CD4-positive, alpha-beta T cell treated with Interleukin-6 at 100 ng/mL for 8 hours (primary cell): ENCODE measurements at places on chromosomes 12 and 14.

GRCh38 chr14:99460793-99461192 lies 19.9 kb downstream of the SETD3 start:
- no peak for DNase-seq

- no peak for DNase-seq
Measured at GRCh38 chr12:95205685-95206084, 11.6 kb downstream of the FGD6 start.

GRCh38 chr12:57449375-57449774 lies 5.7 kb upstream of the INHBE start:
- no peak for DNase-seq

GRCh38 chr14:89498878-89499277 lies 81.8 kb upstream of the FOXN3 start:
- no peak for DNase-seq

DNA sequence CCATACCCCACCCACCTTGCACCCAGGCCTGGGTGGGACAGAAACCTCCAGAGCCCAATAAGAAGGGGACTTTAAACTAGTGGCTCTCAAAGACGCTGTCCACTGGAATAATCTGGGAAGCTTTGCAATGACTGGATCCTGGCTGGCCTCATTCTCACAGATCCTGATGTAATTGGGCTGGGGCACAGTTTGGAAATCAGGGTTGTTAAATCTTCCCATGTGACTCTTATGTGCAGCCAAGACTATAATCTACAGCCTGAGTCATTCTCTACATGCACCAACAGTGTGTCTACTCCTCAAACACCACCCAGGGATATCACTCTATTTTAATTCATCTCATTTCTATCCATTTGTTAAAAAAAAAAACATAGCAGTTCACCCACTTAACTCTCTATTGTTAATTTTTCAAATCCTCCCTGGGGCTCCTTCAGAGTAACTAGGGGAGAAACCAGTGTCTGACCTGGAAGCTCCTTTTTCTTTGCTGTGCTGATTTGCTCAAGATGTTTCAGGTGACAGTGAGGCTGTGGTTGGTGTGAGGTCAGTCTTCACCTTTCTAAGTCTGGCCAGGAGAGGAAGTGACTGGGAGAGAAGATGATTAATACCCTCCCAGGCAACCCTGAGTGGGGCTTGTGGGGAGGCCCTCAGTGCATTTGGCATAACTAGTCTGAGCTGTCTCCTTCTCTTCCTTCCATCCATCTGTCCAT lies 211.6 kb upstream of the SFSWAP start:
- DNase-seq = no peak

- peak; percentile 42 for DNase-seq
Measured at GRCh38 chr12:53381731-53382630, 2.0 kb downstream of the SP1 start.

GRCh38 chr14:99560922-99561683 lies 42.9 kb downstream of the CCDC85C start:
- no peak for DNase-seq

GRCh38 chr14:36027354-36027753 lies 149.2 kb downstream of the PTCSC3 start:
- no peak for DNase-seq

GRCh38 chr12:122102331-122102730 lies 23.8 kb downstream of the MLXIP start:
- no peak for DNase-seq

- no peak for DNase-seq
Measured at GRCh38 chr12:68489273-68489672, 121.4 kb upstream of the RAP1B start.

GRCh38 chr12:2058837-2059236 lies 6.0 kb downstream of the CACNA1C start:
- DNase-seq = no peak

- DNase-seq = peak; percentile 55
Measured at GRCh38 chr14:77181603-77182437, at the start of gene TMEM63C. TMEM63C (plus strand) TSS chr14:77181798; CDS start chr14:77218814, 37,016 bp downstream.

DNA sequence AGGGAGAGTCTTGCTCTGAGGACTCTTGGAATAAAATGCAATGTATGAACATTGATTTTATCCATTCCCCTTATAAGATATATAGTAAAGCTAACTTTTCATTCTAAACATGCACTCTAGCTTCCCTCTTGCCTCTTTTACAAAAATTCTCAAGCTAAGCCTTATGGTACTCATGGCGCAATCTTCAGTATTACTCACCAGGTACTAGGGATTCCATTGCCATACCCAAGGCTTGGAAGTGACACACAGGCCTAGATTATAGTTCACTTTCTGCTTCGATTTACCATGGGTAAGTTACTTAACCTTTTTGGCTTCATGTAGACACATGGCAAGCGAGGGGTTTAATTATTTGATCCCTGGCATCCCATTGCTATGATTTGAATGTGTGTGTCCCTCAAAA lies 331.5 kb downstream of the LRIG3 start:
- DNase-seq = no peak

GRCh38 chr12:31797230-31797872 lies 68.5 kb upstream of the AMN1 start:
- peak; percentile 16 for DNase-seq

DNA sequence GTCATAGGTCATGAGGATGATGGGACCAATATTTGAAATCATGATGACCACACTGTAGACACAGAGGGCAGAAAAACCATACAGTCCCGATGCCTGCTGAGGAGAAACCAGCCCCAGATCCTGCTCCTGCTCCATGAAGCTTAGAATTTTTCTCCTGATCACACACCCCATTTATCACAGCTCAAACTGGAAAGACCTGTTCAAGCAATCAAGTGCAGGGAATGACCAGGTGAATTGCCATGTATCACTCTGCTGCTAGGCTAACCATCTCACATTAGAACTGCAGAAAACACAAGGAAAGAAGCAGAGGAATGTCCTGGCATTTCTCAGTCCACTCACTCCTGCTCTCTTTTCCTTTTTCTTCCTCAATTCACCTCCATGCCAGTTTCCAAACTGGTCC lies 18.1 kb downstream of the MANSC1 start:
- no peak for DNase-seq

DNA sequence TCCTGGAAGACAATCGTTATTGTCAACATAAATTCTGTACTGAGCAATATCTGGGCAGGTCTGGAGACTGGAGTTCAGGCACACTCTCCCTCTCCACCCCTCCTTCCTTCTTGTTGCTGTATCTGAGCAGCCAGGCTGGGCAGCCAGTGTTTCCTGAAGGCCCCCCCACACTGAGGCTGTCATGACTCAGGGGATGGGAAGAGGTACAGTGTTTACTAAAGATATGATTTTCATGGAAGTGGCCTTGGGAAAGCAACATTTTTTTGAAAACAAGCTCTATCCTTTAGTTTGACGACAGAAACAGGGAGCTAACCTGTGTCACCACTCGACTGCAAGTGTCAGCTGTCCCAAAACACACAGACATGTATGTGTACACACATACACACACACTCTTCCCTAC lies 1485.4 kb upstream of the TMEM132C start:
- DNase-seq = no peak

GRCh38 chr14:74952180-74952665 lies 3.2 kb downstream of the PGF start:
- no peak for DNase-seq

DNA sequence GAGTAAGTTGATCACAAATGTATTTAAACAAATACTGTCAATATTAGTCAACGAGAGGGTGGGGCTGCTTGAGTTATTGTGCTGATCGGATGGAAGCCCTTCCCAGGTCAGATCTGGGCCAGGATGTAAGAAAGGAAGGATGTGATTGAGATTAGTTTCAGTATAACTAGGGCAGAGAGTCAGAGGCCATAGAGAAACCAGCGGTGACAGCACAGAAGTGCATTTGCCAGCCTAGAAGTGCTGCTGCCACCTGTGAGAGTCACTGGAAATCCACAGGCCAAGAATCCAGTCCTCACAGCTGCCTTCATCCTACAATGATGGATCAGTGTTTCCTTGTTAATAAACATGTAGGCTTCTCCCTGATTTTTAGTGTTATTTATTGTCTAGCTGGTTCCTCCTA lies 9.8 kb upstream of the FERMT2 start:
- no peak for DNase-seq
